Vagina (tissue), 2 donors: ENCODE measurements at places on chromosomes 3 and 15. TPM values are rescaled to one million over a fixed set of nuclear protein-coding genes. Genes with fewer than 3 reads are reported as not detected.

DNA sequence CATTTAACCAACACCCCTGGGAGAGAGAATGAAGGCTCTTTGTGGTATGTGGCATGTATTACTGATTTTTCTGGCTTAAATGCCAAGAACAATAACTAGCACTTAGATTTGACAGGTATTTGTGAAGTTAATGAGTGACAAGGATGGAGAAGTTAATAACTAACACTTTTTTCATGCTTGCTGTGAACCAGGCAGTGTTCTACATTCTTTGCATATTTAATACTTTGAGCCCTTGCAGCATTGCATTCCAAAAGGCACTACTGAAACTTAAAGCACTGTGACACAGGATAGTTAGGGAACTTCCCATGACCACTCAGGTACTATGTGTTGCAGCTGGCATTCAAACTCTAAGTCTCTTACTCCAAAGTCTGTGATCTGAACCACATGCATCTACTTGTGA, 650.6 kb downstream of the ZPLD1 start:
- DNase-seq, result no peak

- DNase-seq, result no peak
These were observed 9.7 kb downstream of the MEIS2 start for GRCh38 chr15:37090543-37091175.

GRCh38 chr3:24389108-24390090, 105.3 kb downstream of the THRB start:
- DNase-seq, result no peak

- no peak for DNase-seq
These were observed 892.6 kb downstream of the TUSC7 start for GRCh38 chr3:117602058-117602644.

ECE2 gene
- 1.7 TPM for total RNA-seq

PARP15 gene
- 5.9 TPM for total RNA-seq

- DNase-seq, result no peak
These were observed 134.7 kb upstream of the CCDC54 start for GRCh38 chr3:107242579-107242978.

IMPG2 gene
- 0.25 TPM for total RNA-seq

- no peak for DNase-seq
These were observed 84.8 kb downstream of the SMAD3 start for GRCh38 chr15:67150023-67150860.

GRCh38 chr3:188916934-188917401, 254.8 kb upstream of the TPRG1 start:
- DNase-seq, result no peak

DNA sequence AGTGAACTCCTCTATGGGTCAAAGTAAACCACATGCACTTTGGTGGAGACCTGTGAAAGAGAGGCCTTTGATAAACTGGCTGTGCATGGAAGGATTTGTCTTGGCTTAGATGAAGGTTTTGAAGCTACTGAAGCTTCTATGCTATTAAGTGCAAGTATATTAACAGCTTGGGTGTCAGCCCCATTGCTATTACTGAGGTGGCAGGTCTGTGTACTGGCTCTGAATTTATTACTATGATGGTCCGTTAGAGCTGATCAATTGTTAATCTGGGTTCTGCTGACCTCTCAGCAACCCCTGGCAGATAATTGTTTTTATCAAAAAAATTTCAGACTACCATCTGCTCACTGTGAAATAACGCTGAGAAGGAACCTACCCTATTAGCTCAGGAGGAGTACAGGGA, 268.2 kb downstream of the CACNA2D3 start:
- DNase-seq, result no peak

- DNase-seq, result no peak
These were observed 117.5 kb downstream of the PGPEP1L start for GRCh38 chr15:98889930-98890695.

DNA sequence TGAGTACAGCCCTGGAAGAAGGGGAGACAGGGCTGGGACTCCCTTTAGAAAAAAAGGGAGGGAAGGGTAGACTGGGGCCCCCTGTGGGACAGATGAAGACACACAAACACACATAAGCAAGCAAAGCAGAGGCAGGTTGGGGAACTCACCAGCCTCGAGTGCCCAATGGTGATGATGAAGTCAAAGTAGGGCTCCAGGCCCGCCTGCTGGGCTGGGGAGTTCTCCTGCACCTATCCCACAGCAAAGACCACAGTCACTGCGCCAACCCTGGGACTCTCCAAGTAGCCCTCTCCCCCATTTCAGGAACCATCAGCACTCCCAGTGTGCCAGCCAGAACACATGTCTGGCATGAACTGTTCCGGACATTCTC, 4.1 kb downstream of the GORASP1 start:
- peak; percentile 40 for DNase-seq

CFAP44 gene
- total RNA-seq, result 8.1 TPM

GRCh38 chr3:136835089-136835812, 16.3 kb downstream of the SLC35G2 start:
- DNase-seq, result no peak

- DNase-seq, result no peak
These were observed 2.8 kb downstream of the CLSTN2 start for GRCh38 chr3:139937674-139938279.
